ENCODE measurements at places on chromosomes 6 and 20.

DNA sequence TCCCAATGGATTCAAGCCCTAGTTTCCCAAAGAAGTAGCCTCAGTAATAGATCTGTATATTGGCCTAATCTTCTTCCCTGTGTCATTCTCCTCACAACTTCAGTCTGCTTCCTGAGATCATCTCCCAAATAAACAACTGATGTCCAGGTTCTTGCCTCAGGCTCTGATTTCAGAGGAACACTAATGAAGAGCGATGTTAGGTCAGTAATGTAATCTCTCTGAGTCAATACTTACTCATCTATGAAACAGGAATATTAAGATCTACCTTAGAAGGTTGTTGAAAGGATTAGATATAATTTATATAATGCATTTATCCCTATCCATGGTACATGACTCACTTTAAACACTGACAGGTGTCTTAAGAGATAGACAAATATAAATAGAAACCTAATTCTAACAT, 246.0 kb upstream of the FLRT3 start:
- DNase-seq = no peak

- DNase-seq = no peak
These were observed 93.7 kb upstream of the SCGN start for GRCh38 chr6:25558155-25558817.

DNA sequence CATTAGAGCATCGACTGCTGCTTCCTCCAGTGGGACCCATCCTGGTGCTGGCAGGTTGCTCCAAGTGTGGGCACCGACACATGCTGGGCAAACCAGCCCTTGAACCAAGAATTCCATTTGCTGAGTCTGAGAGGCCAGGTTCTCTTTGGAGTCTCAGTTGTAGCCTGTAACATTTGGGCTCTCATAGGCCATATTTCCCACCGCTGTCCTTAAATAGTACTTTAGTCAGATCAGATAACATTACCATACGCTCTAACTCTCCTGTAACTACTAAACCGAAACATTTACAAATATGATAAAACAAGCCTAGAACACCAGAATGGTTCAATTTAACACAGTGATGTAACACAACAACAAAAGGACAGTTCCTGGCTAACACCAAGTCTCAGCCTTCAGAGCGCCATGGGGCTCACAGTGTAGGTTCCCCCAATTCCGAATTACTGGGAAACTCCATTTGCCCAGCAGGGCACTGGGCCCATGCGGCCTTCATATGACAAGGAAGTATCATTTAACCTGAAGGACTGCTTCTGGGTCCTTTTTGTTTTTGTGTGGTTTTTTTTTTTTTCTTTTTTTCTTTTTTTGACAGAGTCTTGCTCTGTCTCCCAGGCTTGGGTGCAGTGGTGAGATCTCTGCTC, 28.4 kb upstream of the CD93 start:
- DNase-seq = no peak

- no peak for DNase-seq
These were observed 76.7 kb upstream of the CARMIL1 start for GRCh38 chr6:25202504-25202903.

- DNase-seq = no peak
These were observed 139.2 kb upstream of the MMS22L start for GRCh38 chr6:97422171-97422570.

- no peak for DNase-seq
These were observed 137.6 kb downstream of the RNGTT start for GRCh38 chr6:88825856-88826255.

- no peak for DNase-seq
These were observed 896.6 kb upstream of the MANEA start for GRCh38 chr6:94680669-94681212.

GRCh38 chr6:42555477-42556457, 8.1 kb upstream of the UBR2 start:
- DNase-seq = no peak

- no peak for DNase-seq
These were observed 162.9 kb downstream of the JARID2 start for GRCh38 chr6:15408758-15409157.

DNA sequence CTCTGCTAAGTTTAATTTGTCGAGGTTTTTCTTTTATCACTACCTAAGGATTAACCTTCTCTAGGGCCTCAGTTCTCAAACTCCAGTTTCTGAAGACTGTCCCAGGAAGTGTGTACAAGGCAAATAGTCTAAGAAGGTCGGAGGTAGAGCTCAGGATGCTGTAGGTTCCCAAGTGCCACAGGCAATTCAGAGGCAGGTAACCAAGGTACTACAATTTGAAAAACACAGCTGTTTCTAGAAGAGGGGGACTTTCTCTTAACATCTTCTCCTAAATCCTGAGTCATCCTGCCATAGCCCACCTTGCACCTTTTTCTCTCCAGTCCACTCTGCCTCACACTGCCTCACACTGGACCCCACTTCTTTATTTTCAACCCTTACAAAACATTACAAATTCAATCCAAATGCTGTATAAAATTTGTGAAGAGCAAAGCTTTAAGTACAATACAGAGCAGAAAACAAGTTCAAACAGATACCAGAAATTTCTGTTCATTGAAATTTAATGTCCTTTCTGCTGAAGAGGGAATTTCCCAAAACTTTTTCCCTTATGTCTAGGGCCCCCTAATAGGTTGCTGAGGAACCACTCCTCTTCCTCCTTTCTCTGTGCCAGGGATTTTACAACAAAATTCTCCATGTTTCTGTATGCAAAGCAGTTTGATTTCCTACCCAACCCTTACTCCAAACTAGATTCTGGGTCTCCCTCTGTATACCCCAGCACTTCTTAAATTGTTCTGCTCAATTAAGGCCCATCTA, 43.0 kb downstream of the FRK start:
- DNase-seq = no peak

- no peak for DNase-seq
These were observed 2.0 kb downstream of the UNC93A start for GRCh38 chr6:167293088-167293589.

GRCh38 chr6:122048570-122048969, 350.9 kb upstream of the HSF2 start:
- DNase-seq = no peak

GRCh38 chr6:129113637-129114036, 230.7 kb downstream of the LAMA2 start:
- no peak for DNase-seq

GRCh38 chr6:84651583-84651982, 112.8 kb downstream of the TBX18 start:
- no peak for DNase-seq

DNA sequence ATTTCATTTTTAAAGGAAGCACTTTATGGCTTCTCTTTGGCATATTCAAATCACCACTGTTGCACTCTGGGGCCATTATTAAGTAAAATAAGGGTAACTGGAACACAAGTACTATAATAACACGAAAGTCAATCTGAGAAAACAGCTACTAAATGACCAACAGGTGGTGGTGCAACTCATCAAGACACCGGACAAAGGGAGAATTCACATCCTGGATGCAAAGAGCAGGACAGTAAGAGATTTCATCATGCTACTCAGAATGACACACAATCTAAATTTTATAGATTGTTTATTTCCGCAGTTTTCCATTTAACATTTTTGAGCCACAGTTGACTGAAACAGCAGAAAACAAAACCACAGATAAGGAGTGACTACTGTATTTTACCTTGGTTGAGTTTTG, 27.6 kb upstream of the LY86 start:
- DNase-seq = no peak

DNA sequence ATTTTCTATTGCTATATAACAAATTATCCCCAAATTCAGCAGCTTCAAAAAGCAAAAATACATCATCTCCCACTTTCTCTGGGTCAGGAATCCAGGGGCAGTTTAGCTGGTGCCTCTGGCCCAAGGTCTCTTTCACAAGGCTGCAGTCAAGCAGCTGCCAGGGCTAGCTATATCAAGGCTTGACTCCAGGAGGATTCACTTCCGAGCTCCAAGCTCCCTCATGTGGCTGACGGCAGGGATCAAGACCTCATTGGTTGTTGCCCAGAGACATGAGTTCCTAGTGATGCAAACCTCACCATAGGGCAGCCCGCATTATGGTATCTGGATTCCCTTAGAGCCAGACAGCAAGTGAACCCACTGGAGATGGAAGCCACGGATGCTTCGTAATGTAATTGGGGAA, 1.3 kb upstream of the VNN1 start:
- no peak for DNase-seq

DNA sequence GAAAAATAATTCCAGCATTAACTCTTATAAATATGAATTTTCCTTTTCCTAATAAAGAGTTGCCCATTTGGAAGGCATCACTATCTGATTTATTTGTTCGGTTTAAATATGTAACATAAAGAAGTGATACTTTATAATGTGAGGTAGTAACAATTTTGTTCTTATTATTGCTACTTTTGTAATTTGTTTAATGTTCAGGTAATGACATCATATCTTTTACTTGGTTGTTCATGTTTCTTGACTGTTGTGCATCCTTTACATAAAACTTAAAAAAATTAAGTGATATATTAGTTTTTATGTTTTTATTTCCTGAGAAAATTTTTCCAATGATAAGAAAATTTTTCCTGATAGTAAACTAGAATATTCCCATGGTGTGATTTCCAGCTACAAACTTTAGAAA, 124.6 kb downstream of the AFG1L start:
- no peak for DNase-seq

DNA sequence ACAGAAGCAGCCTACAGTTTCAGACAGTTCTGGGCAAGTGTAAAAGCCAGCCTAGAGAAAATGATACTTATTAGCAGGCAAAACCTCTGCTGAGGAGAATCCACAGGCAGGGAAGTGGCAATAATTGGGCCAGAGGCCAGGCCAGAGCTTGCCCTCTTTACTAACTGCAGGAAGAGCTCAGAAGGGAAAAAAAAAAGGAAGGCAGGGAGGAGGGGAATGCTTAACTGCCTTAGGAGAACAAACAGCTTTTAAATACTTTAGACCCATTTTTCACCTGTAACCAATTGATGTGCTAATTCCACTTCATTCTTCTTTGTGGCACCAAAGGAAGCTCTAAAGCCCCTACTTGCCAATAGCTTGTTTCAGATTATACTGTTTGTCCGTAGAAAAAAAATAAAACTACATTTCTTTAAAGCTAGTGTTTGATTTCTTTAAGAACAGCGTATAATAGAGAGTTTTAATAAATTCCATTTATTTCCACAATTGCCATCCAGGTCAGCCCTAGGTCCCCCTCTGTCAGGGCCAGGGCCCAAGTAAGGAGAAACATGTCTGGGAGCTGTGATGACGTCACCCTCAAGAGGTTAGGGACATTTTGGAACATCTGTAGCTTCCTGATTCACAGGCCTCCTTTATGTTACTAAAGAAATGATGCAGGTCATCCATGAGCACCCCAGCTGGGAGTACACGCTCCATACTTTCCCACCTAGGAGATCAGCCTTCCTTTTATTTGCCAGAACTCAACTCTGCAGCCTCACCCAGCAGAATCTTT, 384.3 kb downstream of the CDC5L start:
- DNase-seq = no peak

GRCh38 chr6:116307001-116307400, 27.3 kb upstream of the TSPYL1 start:
- DNase-seq = no peak

DNA sequence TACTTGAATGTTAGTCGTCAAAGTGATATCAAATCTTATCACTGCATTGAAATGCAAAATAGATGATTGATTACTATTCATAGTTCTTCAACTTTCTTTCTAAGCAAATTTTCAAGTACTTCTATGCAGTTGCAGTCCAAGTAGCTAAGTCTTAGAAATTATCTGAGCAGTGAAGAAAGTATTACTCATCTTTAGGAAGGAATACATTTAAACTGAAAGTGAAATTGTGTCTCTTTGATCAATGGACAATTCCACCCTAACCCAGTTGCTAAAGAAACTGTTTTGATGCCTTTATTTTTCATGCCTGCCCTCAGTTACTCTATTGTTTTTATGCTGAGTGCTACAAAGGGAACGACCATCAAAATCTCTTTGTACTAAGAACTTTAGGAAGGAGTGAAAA, 337.4 kb downstream of the GRIK2 start:
- DNase-seq = no peak

DNA sequence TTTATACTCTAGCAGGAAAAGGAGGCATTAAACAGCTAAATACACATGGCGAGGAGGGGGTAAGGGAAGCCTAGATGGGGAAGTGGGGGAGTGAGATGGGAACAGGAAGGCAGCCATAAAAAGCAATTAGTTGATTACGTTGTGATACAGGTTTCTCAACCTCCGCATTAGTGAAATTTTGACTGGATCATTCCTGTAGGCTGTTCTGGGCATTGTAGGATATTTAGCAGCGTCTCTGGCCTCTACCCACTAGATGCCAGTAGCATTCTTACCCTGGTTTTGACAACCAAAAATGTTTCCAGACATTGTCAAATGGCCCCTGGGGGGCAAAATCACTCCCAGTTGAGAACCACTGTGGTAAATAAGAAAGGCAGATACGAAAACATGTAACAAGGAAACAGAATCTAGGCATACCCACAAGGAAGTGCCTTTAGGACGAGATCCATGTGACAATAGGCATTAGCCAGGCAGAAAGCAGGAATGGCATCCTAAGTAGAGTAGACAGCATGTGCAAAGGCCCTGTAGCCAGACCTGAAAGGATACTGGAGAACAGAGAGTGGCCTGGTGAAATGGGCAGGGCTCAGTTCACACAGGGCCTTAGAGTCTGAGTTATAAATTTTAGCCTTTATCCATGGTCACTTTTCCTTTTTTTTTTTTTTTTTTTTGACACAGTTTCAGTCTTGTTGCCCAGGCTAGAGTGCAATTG, 25.8 kb upstream of the PTPN1 start:
- no peak for DNase-seq

DNA sequence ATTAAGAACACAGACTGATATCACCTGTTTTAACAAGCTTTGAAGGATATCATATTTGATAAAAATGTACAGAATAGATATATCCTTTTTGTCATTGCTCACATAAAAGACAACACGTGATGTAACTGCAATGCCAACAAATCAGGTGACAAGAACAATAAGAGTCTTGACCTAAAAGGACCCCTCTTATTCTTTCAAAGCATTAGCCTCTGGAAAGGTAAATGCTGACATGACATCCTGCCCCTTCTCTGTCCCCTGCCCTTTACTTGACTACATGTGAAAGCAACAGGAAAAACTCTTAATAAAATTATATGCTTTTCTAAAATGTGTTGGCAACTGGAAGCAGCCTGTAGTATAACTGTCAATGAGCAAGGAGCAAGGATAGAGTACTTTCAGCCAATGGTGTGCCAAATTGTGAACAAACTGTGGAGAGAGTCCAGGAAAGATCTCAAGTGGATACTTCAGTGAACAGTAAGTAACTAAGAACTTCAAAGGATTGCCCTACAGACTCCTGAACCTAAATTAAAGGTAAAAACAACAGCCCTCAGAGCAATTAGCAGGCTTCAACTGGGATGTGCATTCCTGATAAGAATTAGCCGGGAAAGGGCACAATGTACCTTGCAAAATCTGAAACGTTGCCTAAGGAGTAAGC, 16.3 kb downstream of the PTPRK start:
- no peak for DNase-seq

DNA sequence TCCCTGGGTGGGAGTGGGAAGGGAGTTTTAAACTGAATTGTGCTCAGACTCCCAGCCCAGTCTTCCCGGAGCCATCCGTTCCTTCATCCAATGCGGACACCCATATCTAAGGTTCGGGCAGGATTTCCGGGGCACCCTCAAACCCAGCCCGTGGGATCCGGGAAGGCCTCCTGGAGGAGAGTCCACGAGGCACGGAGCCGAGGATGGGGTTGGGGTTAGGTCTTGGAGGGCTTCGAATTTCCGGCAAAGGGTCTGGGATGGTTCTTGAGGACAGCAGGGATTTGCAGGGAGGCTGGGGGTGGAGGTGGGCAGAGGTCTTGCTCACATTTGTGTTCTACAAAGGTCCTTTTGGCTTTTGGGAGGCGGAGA, 49.5 kb upstream of the SLC32A1 start:
- no peak for DNase-seq

- no peak for DNase-seq
These were observed 157.8 kb downstream of the SLC22A3 start for GRCh38 chr6:160505970-160506369.
